Activated CD4-positive, alpha-beta T cell treated with anti-CD3 and anti-CD28 coated beads for 36 hours (primary cell): ENCODE measurements at places on chromosomes 1 and 21.

- DNase-seq, result no peak
These were observed 2.7 kb upstream of the PLPPR5 start for GRCh38 chr1:99007366-99007765.

- DNase-seq, result no peak
These were observed 139.4 kb downstream of the TPR start for GRCh38 chr1:186235696-186236095.

GRCh38 chr1:219763321-219763720 is 150.4 kb upstream of the ZC3H11B start:
- no peak for DNase-seq

- no peak for DNase-seq
These were observed 22.4 kb upstream of the PALMD start for GRCh38 chr1:99623554-99623953.

DNA sequence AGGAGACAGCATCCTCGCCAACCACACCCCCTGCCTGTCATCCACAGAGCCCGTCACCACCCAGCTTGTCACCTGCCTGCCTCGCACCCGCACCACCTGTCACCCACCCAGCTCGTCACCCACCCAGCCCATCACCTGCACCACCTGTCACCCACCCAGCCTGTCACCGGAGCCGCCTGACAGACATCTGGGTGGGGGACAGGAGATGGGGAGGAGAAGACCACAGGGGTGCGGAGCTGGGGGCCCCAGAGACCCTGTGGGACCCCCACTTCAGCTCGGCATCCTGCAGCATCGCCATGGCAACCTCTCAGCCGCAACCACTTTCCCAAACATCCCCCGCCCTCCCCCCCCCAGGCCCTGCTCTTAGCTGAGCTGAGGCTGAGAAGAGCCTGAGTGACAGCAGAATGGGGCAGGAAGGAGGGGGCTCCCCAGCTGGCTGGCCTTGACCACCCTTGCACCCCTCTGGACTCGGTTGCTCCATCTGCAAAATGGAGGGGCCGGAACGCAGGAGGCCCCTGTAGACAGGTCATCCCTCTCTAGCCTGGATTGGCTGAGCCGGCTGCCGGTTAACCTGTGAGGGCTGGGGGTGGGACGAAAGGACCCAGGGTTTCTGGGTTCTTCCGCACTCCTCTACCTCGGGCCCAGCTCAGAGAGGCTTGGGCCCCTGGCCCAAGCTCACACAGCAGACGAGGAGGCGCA is 11.6 kb downstream of the AHDC1 start:
- DNase-seq, result no peak

DNA sequence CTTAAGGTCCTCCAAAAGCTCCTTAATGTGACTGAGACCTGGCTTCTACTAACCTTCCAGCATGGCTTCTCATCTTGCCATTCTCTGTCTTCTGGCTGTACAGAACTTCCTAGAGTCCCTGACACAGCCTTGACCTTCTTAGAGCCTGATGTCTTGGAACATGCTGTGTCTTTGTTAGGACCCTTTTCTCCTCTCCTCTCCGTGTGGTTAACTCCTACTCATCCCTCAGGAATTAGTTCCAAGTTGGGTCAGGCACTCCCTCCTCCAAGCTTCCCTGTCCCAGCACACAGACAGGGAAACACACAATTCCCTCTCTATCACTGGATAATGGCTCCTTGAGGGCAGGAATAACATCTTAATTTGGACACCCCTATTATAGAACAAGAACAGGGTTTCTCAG is 275.4 kb upstream of the USP24 start:
- no peak for DNase-seq

DNA sequence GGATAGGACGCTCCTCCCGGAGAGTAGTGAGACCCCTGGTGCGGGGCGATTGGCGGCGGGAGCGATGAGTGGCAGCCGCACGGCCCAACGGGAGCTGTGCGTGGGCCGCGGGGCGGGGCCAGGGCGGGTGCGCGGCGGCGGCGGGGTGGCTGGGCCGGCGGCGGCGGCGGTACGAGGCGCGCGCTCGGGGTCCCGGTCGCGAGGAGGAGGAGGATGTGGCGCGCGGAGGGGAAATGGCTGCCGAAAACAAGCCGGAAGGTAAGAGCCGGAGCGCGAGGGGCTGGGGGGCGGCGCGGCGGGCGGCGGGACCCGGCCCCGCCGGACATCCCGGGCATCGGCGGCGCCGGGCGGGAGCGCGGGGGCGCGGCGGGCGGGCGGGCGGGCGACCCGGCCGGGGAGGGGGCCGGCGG is at the start of gene CAMTA1:
CAMTA1 (plus strand) TSS at position 137 of the 410 bp plus-strand sequence; CDS start at position 214, 77 bp downstream.
- DNase-seq, result no peak

- DNase-seq, result no peak
These were observed 1.5 kb upstream of the MCOLN3 start for GRCh38 chr1:85049735-85050166.
